Left cardiac atrium (tissue), 4 donors: ENCODE measurements at places on chromosomes 6 and 20. TPM values are rescaled to one million over a fixed set of nuclear protein-coding genes. Genes with fewer than 3 reads are reported as not detected.

GRCh38 chr6:105380634-105381033, 22.2 kb downstream of the PREP start:
- no peak for DNase-seq

DNA sequence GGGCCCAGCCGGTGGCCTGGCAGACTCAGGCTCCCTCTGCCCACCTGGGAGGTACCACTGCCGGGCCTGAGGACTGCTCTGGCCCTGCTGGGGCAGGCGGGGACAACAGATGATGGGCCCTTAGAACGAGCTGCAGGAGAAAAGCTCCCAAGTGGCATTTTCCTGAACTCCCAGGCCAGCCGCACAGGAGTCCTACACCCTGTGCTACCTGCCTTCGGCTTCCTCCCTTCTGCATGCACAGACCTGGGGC, 41.3 kb downstream of the DSTN start:
- peak; percentile 24 for DNase-seq

GRCh38 chr20:26163890-26164289, 467.2 kb upstream of the ZNF337 start:
- no peak for DNase-seq

DNA sequence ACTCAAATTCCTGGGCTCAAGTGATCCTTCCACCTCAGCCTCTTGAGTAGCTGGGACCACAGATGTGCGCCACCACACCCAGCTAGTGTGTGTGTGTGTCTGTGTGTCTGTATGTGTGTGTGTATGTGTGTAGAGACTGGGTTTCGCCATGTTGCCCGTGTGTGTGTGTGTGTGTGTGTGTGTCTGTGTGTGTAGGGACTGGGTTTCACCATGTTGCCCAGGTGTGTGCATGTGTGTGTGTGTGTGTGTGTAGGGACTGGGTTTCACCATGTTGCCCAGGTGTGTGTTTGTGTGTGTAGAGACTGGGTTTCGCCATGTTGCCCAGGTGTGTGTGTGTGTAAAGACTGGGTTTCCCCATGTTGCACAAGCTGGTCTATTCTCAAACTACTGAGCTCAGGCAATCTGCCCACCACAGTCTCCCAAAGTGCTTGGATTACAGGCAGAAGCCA, 28.3 kb downstream of the CDK5RAP1 start:
- DNase-seq = no peak

GRCh38 chr6:15429141-15430110, 183.6 kb downstream of the JARID2 start:
- DNase-seq = no peak

Gene CAGE1
- 0.06 TPM for total RNA-seq

Gene CYP24A1
- not detected for total RNA-seq

Gene PCSK2
- 1.5 TPM for total RNA-seq
